SK-MEL-5 (cell line): ENCODE measurements at places on chromosomes 11 and 22. TPM values are rescaled to one million over a fixed set of nuclear protein-coding genes. Genes with fewer than 3 reads are reported as not detected.

GRCh38 chr11:39327302-39327701, 2132.2 kb downstream of the LRRC4C start:
- no peak for DNase-seq

Gene CEP126
- total RNA-seq, result 0.26 and 0.35 TPM in 2 replicates

- no peak for DNase-seq
Observed at GRCh38 chr11:96097844-96098421, 174.0 kb upstream of the MTMR2 start.

DNA sequence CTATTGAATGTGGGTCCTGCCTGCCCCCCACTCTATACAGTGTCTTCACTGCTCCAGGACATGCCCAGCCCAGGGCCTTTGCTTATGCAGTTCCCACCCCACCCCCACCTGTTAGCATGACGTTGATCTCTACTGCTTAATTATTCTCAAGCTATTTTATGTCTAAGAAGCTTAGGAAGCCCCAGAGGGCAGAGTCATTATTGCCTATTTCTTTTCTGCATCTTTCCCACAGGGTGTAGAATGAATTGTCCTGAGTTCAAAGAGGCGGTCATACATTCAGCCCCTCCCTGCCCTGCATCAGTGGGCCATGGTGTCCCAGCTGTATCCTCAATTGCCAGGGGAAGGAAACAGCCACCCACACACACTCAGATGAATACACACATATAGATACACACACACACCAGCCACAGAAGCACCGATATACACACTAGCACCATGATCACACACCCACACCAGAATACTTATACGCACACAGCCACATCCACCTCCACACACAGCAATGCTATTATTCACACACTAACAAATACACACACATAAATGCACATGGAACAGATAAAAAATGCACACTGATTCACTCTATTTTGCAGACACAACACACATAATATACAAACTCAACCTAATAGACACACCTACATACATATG, 1.5 kb downstream of the PDE2A start:
- DNase-seq, result no peak

Gene MMP10
- total RNA-seq, result not detected in 2 replicates

GRCh38 chr11:7964873-7965272, 374 bp downstream of the NLRP10 start:
- no peak for DNase-seq

DNA sequence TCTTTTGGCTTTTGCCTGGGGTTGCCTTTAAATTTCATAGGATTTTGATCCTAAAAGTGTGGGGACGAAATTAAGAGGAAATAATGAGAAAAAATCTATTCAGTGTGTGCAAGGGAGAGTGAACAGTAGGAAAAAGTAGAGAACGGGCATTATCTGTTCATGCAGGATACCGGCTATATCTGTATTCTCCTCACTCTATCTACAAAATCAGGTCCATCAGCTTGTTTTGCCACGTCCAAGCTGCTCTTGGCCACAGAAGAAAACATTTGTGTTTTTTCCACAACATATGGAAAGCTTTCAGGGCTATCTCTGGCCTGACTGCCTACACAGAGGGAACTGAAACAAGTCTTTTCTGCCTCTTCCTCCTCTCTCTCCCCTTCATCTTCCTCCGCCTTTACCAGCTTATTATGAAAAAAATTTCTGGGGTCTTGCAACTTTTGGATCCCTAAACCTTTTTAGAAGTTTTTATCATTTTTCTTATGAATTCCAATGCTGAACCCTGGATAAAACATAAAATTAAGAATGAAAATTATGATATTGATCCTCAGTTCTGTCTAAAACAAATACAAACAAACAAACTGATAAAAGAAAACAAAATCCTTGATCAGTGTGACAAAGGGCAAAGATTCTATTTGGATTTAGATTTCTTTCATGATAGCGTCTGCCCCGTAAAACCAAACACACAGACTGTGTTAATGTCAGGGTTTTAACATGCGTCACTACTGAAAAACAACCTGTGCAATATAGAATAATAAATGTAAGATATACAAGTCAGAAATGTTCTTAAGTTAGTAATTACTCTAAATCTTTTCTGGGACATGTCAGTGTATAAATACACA, 219.7 kb downstream of the CNTN5 start:
- DNase-seq, result no peak

DNA sequence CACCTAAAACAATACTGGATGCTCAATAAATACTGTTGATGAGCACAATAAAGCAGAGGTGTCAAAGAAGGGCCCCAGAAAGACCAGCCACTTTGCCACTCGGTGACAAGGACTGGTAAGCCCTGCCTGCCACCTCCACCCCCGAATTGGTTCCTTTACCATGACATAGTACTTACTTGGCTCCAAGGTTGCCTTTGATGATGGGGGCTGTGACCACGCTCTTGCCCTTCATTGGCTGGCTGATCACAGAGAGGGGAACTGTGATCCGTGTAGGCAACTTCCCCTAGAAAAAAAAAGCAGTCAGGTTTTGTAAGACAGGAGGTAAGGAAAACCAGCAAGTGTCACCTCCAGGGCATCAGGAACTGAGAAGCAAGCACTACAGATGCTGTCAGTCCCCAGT, 29.7 kb downstream of the NFRKB start:
- DNase-seq, result no peak

DNA sequence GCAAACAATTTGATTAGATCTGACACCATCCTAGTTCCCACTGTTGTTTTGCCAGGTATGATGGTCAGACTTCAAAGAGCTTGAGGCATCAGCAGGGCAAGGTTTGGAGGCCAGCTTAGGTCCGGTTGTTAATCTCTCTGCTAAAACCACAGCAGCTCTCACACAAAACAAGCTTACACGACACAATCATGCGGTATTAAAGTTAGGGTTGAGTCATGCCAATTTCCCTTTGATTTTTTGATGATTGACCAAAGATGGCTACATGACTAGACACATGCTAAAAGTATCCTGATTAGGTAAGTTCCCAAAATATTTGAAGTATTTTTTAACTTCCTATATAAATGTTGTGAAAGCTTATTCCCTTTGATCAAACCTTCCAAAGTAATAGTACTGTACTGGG, 145.9 kb downstream of the ELP4 start:
- no peak for DNase-seq

Gene TUBA8
- 0.50 and 0.88 TPM in 2 replicates for total RNA-seq

Gene FOLR1
- not detected in 2 replicates for total RNA-seq

DNA sequence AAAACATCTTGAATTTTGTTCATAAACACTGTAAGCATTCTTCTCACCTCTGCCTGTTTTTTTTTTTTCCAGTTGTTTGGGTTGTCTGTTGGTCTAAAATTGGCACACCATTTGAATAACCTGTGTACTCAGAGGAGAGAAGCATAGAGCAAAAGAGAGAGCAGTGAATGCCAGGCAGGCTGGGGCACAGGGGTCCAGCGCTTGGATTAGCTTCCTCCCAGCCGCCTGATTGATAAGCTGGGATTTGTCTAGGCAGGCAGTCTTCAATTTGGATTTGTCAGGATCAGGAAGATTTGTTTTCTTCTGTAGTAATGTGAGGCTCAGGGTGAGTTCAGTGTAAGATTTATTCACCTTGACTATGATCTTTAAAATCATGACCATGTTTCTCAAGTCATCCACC, 59.0 kb downstream of the ARL14EP start:
- no peak for DNase-seq

DNA sequence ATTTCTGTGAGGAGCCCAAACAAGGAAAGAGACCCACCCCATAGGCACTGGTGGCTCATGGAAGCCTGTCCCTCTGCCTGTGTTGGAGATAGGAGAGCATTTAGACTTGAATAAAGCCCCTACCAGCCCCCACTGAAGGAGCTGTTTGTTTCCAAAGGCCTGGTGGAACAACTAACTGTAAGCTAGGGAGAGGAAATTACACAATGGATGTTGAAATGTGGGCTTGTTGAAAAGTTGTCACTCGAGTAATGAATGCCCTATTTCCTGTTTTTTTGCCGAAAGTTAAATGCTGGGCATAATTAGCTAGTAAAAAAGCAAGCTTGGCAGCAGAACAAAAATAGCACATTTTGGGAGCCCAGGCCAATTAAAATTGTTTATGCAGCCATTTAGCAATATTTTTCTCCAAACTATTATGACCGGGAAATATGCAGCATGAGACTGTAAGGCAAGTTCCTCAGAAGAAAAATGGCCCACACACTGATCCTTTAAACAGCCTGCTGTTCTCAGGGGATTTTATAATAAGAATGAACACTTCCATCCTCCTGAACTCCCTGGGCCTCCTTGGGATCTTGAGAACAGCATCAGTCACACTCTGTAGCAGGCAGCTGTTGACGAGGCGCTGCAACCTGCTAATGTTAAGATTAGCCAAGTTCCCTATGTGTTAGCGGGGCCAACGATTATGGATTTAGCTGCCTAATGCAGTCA, 38.6 kb upstream of the LMO2 start:
- no peak for DNase-seq

- no peak for DNase-seq
Observed at GRCh38 chr11:35419830-35420333, 524 bp upstream of the SLC1A2 start.

Gene POU2AF2
- total RNA-seq, result not detected in 2 replicates

- DNase-seq, result no peak
Observed at GRCh38 chr22:18095101-18095805, 15.4 kb upstream of the TUBA8 start.
